GF-D8 (cell line): ENCODE measurements at places on chromosomes 5 and 9.

- no peak for DNase-seq
These were observed 69.3 kb downstream of the KIAA1958 start for GRCh38 chr9:112555844-112556482.

DNA sequence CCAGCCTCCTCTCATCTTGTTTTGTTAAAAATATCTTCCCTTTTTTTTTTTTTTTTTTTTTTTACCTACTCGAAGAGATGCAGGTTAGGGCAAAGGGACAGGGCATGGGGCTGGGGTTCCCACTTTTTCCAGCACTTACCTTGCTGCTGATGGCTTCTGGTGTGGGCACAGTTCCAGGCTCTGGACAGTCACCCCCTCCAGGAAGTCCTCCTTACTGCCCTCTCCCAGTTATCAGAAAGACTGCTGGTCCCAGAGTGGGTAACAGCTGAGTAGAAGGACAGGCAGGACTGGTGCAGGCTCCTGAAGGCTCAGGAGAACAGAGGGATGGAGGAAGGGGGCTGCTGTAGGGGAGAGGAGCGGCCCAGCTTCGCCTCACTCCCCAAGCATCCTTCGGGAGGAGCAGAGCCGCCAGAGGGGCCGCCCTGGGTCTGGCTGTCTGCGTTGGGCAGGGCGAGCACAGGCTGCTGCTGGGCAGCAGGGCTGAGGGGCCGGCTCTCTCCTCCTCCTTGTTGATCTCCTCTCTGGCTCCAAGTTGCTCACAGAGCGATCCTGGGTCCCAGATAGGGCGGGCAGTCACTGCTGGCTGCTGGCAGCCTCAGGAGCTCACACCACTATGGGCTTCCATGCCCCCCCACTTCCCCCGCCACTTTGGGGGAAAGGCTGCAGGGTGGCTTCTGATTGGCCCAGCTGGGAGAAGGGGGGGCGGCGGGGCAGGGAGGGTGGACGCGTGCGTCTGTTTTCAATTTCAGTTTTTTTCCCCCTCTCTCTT, at the start of gene PDGFRB:
Gene PDGFRB, minus strand, starts transcription at position 588 of the 769 bp plus-strand sequence. CDS start 18,798 bp downstream, outside the sequence.
- DNase-seq: no peak

DNA sequence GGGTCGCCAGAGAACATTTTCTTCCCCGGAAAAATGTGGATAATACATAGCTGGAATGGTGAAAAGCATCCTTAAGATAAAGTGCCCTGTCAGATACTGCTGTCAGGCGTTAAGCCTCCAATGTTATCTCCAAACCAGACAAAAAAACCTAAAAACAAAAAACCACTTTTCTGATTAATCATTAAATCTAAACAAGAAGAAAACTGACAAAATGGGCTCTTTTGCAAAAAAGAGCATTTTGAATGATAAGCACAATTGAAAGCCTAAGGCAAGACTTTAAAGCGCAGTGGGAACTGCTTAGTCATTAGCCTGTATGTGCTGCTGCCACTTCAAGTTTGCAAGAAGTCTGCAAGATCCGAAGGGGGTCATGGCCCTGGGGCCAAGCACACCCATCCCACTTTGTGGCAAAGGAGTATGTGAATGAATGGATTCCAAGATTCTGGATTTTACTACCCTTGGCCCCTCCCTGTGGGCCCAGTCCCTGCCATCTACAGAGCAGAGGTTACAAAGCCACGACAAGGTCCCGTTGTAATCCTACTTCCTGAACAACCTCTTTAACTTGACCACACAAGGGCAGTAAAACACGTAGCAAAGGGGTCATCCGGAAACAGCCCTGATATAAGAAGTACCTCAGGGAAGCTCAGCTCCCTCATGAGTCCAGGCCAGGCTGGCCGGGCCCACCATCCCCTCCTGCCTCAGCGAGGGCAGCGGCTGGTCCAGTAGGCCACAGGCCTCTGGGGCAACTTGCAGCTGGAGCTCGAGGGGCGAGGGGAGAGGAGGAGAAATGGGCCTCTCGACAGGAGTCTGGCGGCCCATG, 29.7 kb downstream of the SHB start:
- no peak for DNase-seq

DNA sequence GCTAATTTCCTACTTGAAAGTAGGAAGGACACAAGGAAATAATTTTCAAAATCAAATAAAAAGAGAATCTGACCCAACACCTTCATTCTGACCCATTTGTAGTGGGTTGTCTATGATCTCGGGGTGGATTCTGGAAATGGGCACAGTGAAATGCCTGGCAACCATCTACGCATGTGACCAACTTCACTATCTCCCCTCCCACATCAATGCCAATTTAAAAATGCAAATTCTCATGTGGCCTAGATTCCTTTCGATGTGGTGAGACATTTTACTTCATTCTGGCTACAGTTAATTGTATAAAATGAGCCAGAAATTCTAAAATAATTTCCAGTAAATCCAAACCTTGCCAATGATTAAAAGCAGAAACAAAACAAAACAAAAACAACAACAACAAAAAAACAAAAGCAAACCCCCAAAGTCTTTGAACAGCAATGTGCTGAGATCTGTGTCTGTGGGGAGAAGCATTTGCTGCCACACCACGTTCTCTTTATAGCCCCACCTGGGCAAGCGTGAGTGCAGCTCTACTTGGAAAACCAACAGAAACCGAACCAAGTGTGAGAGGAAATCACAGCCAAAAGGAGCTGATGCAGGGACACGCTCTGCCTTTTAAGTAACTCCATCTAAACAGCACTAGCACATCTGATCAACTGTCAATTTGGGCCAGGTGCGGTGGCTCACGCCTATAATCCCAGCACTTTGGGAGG, 59.0 kb downstream of the USP20 start:
- DNase-seq: no peak

DNA sequence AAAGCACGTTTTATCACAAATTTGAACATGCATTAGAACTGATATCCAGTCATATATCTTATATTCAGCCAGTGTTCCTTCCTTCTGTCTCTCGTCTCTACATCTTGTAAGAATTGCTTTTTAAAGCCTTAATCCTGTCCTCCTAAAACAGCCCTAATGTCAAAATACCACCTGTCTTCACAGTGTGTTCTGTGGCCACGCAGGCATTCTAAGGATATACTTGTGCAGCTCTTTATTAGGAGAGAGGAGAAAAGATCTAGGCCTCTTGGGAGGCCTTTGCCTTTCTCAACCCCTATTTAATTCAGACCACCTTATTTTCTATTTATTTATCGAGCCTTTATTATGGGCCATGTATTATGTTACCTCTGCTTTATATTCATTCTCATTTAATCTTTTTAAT, 78.3 kb downstream of the MAN2A1 start:
- DNase-seq: no peak

GRCh38 chr9:105359892-105360291, 87.9 kb upstream of the FSD1L start:
- DNase-seq: no peak

DNA sequence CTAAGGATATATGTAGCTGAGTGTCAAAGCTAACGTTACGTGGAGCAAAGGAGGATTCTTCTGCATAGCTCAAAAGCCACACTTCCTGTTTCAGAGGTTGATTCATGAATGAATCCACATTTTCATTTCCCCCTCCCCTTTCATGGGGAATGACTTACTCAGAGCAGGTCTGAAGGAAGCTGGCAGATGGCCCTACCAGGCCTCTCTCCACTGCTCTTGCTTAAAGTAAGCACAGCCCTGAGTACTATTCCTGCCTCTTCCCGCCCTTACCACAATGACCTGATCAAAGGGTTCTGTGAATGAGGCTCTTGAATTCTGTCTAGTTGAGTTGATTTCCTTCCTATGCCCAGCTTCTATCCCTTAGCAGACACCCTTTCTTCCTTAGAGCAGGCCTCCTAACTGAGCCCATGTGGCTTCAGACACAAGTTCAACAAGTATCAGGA, 6.3 kb downstream of the IGIP start:
- DNase-seq: no peak
